ENCODE measurements at places on chromosomes 7 and 10.

GRCh38 chr10:61778137-61778536, 115.4 kb downstream of the CABCOCO1 start:
- DNase-seq, result no peak

DNA sequence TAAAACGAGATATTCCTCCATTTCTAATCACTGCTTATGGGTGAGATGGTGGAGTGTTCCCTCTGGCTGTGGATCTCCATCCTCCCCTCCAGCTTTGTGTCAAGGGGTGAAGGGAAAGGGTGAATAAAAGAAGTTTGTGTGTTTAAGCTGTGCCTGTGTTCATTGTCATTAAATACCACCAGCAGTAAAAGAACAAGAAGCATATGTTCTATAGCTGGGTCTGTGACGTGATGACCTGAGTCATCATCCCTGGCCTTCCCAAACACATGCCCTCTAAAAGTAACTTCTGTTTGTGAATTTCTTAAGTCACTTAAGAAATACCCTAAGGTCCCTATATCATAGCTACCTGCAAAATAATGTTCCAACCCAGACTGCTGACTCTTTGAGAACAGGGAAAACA, 104.9 kb downstream of the PPP1R17 start:
- no peak for DNase-seq

DNA sequence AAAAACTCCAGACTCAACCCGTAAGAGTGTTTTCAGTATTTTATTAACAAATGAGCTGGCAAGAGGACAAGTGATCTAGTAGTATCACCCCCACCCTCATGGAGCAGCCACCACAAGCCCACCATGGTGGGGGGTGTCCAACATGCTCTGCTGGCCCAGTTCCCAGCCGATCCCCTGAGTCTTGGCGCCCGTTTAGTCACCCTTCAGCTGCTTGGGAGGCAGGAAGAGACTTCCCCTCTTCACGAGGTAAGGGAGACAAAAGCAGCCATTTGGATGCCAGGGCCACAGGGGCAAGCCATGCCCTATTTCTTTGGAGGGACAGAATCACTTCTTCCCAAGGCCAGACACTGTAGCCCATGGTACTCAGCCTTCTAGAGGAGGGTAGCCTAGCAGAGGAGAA, 54.1 kb downstream of the NOD1 start:
- DNase-seq, result no peak

- DNase-seq, result no peak
These were observed 73.0 kb downstream of the NHLRC2 start for GRCh38 chr10:113927440-113927839.

DNA sequence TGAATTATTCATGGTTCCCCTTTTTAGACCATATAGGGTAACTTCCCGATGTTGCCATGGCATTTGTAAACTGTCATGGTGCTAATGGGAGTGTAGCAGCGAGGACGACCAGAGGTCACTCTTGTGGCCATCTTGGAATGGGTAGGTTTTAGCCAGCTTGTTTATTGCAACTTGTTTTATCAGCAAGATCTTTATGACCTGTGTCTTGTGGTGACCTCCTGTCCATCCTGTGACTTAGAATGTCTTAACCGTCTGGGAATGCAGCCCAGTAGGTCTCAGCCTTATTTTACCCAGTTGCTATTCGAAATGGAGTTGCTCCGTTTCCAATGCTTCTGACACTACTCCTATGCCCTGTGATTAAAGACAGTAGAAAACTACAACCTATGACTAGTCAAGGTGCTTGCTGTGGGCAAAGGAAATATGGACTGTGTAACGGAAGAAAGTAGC, 18.8 kb upstream of the PAXIP1 start:
- DNase-seq, result no peak

GRCh38 chr7:142957723-142958122, 4.4 kb downstream of the KEL start:
- DNase-seq, result no peak

GRCh38 chr7:1654738-1655475, 15.2 kb upstream of the ELFN1 start:
- no peak for DNase-seq
